ENCODE measurements at places on chromosomes 12 and 14. TPM values are rescaled to one million over a fixed set of nuclear protein-coding genes. Genes with fewer than 3 reads are reported as not detected.

DNA sequence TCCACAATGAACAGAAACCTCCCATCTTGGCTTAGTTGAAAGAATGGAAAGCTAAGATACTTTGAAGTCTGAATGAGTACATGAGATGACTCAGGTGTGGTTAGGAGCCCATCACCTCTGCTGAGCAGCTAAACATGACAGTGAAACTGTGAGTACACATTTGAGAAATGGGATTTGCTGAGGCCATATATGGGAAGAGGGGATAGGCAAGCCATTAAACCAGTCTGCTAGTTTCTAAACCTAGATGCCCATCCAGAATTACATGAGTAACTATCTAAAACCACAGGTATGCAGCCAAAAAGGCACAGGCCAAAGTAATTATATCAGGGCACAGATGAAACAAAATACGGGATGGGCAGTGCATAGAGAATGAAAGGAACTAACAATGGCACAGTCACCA lies 41.2 kb downstream of the NKX2-1 start:
- DNase-seq = no peak

DNA sequence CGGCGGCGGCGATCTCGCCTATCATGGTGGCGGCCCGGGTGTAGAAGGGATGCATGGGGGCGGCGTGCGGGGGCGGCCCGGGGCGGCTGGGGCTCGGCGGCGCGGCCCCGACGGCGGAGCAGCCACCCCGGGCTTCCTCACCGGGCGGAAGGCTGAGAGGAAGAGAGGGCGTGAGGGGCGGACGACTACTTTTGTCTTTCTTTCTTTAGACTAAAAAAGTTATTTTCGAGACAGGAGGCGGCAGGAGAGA lies 240 bp downstream of the BTG1 start:
- DNase-seq = no peak

DNA sequence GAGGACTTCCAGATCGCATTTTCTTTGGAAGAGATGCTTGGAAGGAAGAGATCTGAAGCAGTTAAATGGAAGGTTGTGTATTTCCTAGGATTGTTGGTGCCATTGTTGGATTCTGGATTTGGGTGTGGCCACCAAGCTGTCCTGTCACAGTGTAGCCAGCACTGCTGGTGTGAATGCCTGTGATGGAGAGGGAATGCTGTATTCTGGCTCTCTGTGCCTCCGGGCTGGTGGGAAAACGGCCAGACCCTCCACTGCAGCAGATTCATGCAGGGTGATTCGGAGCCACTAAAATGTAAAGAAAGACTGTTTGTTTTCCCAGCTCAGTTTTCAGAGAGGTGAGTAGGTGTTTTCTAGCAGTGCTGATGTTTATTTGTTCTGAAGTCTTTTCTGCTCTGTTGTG lies 30.7 kb upstream of the MANSC4 start:
- DNase-seq = no peak

GRCh38 chr12:115191342-115191741 lies 507.4 kb upstream of the TBX3 start:
- no peak for DNase-seq

DNA sequence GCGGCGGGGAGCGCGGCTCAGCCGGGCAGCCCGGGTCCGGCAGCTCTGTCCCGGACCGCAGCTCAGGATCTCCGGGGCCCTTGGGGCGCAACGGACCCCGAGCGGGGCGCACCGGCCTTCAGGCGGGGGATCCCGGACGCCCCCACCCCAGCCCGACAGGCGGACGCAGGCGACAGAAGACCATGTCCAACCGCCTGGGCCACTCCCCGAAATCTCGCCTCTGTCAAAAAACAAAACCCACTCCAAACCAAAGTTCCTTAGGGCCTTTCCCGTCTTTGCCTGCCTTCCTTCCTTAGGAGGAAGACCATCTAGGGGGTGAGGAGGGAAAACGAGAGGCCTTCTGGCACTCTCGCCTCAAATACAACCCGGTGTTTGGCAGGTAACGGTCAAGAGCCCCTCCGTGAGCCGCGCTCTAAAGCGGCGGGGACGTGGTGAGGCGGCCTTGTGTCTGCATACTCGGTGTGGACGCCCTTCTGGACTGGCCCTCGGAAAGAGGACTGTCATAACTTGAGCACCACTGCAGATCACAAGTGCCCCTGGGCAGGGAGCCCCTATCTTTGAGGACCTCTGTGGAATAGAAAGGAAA lies 604 bp downstream of the HCFC2 start:
- peak; percentile 10 for DNase-seq

DNA sequence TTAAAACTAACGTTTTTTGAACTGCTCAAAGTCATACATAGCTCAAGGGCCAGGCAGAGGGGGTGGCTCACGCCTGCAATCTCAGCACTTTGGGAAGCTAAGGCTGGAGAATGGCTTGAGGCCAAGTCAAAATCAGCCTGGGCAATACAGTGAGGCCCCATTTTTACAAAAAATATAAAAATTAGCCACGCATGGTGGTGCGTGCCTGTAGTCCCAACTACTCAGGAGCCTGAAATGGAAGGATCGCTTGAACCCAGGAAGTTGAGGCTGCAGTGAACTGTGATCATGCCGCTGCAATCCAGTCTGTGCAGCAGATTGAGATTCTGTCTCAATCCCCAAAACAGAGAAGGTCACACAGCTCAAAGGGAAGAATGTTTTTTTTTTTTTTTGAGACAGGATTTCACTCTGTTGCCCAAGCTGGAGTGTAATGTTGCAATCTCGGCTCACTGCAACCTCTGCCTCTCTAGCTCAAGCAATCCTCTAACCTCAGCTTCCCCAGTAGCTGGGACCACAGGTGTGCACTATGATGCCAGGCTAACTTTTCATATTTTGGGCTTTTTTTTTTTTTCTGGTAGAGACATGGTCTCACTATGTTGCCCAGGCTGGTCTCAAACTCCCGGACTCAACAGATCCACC lies 2.9 kb downstream of the RBM23 start:
- DNase-seq = no peak

- DNase-seq = no peak
Observed at GRCh38 chr14:104366931-104367865, 212.4 kb upstream of the C14orf180 start.

Gene CLEC1B
- not detected for total RNA-seq

Gene RAPGEF3
- 6.1 TPM for total RNA-seq

Gene APOF
- total RNA-seq = not detected

Gene FAM90A1
- total RNA-seq = 0.43 TPM

Gene SNRNP35
- 16.4 TPM for total RNA-seq

Gene PROX2
- total RNA-seq = not detected
